ENCODE measurements at places on chromosomes 4 and X. TPM values are rescaled to one million over a fixed set of nuclear protein-coding genes. Genes with fewer than 3 reads are reported as not detected.

The UGT2A1 gene
- total RNA-seq, result not detected

The ANXA3 gene
- 45.7 TPM for total RNA-seq

The SOX3 gene
- total RNA-seq, result not detected

The RS1 gene
- not detected for total RNA-seq

DNA sequence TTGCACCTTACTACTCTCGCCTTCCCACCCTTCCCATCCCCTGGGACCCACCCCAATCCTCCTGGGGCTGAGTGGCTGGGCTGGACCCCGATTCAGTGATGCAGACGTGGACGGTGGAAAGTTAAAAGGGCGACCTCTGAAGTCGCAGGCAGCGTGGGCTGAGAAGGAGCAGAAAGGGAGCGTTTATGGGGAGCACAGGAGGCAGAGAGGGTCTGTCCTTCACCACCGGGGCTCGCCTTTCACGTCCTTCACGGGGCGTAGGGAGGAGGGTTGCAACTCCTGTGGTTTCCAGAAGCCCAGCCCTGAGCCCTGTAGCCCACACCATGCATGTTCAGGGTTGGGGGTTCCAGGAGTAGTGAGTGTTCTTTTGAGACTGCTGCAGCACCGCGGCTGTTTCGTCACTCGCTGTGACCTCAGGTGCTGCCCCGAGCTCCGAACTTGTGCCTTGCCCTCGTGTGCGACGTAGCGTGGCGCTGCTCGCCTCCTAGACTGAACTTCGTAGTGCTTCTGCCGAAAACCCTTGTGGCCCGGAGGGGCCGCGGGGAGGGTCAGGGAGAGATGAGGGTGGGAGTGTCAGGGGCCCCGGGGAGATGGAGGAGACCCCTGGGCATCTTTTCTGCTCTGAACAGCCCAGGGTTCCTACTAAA, 1.6 kb downstream of the NHS start:
- DNase-seq, result no peak

DNA sequence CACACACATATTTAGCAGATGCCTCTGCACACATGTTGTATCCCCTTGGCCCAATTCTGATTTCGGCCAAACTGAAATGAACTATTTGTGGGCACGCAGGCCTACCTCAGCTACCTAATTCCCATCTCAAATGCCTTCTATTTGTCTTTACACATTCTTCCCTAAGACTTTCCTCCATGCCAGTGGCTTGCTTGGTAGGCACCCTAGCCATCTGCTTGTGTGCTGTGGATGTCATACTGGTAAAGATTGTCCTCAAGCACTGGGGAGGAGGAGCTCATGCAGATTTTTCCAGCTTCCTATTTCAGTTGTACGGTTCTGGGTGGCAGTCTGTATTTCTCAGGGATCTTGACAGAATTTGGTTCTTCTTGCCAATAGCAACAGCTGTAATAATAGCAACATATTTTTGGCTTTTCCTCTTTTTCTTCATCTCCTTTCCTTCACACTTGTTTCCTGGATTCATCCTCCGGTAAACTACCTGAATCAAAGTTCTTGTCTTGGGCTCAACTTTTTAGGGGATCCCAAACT, 514.3 kb downstream of the ADGRL3 start:
- DNase-seq, result no peak

DNA sequence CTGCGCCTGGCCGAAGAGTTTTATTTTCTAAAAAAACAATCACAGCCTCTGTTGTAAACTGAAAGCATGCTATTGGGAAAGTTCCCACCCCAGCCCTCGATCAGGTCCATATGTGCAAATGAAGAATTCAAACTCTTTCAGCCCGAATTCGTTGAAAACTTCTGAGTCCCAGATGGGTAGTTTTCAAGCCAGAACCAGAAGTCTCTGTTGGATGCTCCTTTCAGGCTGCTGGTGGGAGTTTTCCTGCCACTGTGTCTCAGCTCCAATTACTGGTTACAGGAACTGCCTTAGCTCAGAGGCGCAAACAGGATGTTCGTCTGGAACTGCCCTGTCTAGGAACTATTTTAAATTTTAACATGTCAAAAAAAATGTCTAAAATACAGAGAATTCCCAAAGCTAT, 9.3 kb upstream of the ALG13 start:
- no peak for DNase-seq

DNA sequence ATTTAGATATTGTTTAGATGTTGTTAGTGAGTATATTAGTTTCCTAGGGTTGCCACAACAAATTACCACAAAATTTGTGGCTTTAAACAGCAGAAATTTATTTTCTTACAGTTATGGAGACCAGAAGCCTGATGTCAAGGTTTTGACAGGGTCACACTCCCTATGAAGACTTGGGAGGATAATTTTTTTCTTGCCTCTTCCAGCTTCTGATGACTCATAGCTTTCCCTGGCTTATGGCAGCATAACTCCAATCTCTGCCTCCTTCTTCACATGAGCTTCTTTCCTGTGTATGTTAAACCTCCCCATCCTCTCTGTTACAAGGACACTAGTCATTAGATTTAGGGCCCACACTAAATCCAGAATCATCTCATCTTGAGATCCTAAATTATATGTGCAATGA, 20.9 kb upstream of the RAB40A start:
- no peak for DNase-seq

- no peak for DNase-seq
Measured at GRCh38 chrX:126342859-126343258, 176.8 kb upstream of the DCAF12L2 start.

GRCh38 chrX:110180176-110180927, 137.5 kb downstream of the AMMECR1 start:
- no peak for DNase-seq

DNA sequence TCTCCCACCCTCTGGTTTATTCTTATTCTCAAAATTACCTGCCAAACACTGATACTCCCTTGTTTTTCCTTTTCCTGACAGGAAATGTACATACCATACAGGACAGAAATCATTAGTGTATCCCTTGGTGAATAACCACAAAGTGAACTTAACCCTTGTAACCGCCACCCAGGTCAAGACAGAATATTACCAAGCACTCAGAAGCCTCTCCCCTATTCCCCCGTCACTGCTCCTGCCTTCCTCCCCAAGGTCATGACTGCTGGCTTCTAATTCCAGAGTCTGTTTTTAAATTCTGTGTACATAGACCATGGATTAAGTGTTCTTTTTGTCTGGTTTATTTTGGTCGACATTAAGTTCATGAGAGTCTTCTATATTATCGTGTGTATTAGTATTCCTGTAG, 37.7 kb downstream of the HTT start:
- no peak for DNase-seq

Measured in esophagus squamous epithelium (tissue), 5 donors.